ENCODE measurements at places on chromosomes 2 and 18.

DNA sequence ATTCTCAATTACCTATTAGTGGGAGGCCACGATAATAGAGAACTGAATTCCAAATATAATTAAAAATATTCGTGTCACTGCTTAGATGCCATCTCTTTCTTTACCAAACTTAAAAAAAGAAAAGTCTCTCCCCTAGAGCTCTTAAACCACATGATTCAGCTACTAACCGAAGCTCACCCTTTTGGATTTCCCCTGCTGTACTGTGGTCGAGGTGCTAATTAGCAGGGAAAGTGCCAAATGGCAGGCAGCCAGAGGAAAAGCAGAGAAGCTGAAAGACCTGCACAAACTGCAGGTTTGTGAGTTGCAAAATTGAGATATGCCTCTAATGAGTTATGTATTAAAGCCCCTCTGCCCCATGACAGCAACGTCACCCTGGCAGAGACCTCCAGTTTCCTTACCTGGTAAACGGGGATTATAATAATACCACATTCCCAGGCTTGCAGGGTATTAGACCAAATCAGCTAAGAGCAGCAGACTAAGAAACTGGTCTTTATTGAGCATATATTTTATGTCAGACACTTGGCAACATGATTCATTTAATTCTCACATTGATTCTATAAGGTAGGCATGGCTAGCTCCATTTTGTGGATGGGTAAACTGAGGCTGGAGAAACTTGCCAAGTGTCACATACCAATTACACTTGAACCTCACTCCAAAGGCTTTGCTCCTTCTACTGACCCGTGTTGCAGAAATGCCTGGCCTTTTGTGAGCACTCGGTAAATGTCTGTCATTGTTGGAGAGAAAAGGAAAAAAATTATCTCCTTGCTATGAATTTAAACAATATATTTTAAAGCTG lies 259.7 kb downstream of the LPIN1 start:
- no peak for DNase-seq

GRCh38 chr2:8388781-8389180 lies 293.1 kb upstream of the ID2 start:
- no peak for DNase-seq

DNA sequence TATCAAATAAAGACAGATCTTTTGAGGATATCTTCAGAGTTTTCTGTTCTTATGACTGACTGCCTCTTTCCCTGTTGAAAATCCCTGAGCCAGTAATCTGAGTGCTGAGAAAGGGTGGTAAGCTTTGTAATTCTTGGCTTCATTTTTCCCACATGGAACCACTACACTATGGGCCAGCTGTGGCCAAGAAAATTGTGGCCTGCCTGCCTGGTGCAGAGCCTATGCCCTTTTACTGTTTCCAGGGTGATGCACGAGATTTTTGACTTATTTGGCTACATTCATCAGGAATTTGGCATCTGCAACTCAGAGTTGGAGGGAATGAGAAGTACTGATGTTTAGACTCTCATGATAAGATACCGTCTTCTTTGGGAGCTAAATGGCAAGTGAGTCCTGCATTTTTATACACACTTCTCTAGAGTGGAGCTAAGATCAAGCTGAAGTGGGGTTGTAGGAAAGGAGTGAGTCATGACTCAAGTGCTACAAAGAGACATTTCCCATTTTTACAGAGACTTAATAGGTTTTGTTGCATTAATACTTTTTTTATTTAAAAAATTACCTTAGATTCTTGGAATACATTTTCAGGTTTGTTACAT lies 328.2 kb upstream of the CDH7 start:
- no peak for DNase-seq

- no peak for DNase-seq
Measured at GRCh38 chr2:54952425-54952824, 97.8 kb downstream of the RTN4 start.

DNA sequence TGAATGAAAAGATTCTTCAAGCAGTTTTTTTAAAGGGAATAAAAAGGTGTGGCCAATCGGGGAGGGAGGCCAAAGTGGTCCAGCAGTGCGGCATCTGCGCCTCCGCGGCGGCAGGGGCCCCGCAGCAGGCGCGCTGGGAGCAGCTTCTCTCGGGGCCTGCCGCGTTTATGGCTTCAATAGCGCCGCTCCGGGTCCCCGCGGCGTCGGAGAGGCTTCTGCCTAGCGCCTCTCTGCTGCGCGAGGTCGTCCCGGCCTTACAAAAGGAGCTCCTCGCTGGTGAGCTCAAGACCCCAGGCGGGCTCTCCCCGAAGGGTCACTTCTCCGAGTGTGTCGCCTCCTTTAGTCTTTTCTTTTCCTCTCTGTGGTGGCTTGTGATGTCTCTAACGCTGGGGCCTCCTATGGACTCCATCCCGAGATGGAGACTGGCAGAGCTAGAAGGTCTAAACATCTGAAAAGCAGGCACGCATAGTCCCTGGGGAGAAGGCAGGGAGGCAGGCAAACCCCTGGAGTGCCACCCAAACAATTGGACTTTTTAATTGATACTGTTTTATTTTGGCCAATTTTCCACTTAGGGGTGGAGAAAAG lies 67.1 kb downstream of the SUMO1 start:
- DNase-seq: no peak

DNA sequence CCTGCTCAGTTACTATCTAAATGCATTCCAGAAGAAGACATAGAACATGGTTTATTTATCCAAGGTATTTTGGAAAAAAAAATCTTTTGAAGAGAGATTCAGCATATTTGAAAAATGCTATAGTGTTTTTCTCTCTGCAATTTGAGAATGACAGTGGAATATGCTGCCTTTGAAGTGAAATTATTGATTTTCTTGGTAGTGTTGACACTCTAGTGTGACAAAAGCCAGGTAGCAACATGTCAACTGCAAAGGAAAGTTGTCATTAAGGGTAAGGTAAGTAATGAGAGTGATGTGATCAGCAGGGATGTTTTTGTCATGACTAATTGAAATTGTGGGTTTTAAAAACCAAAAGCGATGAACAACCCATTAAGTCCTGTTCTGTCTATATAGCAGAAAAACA lies 1387.1 kb upstream of the TMEFF2 start:
- DNase-seq: no peak

- DNase-seq: no peak
Measured at GRCh38 chr2:127406454-127406853, 11.8 kb upstream of the PROC start.

DNA sequence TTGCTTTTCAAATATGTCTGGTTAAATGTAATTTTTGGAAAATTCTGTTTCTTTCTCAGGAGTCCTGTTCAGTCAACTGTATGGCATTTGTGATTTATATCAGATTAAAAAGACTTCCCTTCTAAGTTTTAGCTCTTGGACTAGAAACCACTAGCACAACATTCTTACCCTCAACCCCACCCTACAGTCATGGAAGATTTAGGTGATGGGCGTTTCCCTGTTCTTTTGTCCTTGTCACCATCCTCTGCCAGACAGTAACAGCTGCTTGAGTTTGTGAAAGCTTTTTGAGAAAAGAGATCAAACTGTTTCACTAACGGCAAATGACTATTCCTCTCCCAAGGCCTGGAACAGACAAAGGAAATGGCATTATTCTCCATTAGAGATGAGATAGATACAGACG lies 31.8 kb downstream of the SERPINB5 start:
- DNase-seq: no peak

DNA sequence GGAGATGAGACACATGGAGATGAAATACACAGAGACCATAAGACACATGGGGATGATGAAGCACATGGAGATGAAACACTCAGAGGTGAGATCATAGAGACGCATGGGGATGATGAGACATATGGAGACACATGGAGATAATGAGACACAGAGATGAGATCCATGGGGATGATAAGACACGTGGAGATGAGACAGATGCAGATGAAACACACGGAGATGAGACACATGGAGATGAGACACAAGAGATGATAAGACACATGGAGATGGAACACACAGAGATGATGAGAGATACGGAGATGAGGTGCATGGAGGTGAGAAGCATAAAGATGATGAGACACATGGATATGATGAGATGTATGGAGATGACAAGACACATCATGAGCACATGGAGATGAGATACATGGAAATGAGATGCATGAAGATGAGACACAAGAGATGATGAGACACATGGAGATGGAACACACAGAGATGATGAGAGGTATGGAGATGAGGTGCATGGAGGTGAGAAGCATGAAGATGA lies 276.7 kb downstream of the MYT1L start:
- no peak for DNase-seq

DNA sequence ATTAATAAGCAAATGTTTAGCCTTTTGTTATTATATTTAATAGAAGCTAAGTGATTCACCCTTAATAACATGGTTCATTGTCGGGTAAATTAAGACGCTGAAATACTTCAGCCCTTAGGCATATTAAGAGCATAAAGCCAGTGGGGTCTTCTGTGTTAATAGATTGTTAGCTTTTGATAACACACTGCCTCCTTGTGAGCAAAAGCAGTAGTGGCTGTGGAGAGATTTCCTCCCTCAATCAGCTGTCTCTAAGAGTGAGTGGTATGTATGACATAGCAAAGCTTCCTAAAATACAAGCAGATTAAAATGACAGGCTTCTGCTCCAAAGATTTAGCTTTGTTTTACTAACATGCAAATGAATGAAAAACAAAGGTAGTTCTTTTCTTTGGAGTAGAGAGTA lies 143.7 kb upstream of the SYT4 start:
- DNase-seq: no peak

DNA sequence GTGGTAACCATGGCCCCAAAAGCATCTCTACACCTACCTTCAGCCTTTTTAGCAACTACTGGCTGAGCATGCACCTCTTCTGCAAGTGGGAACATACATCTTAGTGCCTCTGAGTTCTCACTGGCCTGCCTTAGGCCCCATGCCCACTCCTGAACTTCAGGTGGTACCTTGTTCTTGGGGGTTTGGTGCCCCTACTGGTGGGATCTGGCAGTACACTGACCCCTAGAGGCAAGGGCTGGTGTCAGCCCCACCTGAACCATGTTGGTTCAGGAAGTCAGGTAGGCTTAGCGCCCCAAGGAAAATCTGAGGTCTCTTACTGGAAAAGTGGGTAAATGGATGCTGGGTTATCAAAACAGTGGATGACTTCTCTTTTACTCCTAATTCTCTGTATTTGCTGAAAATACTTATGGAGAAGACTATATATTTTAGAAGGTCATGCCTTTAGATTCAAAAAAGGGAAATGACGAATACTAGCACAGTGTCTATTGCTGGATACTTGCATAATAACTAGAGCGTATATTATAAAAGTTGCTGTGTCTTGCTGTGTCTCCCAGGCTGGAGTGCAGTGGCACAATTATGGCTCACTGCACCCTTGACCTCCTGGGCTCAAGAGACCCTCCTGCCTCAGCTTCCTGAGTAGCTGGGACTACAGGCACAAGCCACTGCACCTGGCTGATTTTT lies 84.6 kb downstream of the RAB31 start:
- DNase-seq: no peak

DNA sequence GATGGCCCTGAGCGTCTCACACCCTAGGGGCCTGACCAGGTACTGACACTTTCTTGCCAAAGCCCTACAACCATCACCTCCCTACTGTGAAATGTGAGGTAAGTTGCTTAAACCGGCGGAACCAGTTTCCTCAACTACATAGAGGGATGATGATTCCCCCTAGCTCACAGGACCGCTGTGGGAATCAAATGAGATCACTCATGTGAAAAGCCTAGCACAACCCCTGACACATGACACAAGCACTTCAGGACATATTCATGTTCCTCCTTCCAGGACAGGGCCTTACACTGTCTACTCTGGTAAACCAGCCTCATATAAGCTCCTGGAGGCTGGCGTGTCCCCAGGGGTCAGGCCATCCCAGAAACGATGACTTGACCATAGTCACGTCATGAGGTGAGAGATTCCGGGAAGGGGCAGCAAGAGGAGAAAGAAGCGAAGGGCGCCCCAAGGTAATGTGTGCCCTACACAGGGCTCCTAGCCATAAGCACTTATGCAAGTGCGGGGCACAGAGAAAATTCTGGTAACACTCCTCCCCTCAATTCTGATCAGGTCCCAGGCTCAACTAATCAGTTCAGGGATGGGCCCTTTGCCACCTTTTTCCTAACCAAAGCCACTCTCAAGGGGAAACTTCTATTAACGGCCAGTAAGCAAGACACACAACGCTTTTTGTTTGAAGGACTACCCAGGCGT lies 49.5 kb downstream of the C2orf42 start:
- DNase-seq: no peak

DNA sequence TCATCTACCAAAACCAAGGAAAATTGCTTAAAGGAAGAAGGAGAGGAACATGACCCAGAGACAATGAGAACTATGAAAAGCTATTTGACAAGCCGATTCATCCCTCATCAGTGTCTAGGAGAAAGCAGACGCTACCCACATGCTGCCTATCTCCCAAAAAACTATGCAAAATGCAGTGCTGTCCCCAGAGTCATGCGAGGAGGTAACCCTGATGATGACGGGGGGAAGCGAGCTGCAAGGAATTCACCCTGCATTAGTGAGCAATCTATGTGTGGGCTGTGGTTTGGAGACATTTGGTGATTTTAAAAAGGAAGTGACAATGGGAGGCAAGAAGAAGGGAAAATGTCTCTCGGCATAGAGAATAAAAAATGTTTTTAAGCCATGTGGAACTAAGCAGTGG lies 472.7 kb downstream of the CMPK2 start:
- DNase-seq: no peak

DNA sequence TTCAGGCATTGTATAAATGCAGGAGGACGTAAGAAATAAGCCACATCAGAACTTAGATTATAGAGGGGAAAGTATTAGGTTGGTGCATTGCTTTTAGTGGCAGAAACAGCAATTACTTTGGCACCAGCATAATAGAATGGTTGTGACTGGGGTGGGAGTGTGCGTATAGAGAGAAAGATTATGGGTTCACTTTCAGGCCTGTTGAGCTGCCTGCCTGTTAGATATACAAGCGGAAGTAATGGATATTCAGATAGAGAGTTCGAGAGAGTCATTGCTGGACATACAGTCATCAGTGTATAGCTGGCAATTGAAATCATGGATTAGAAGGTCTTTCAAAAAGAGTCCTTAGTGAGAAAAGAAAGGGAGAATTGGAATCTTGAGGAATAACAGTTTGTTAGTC lies 139.2 kb upstream of the MYO3B start:
- DNase-seq: no peak

DNA sequence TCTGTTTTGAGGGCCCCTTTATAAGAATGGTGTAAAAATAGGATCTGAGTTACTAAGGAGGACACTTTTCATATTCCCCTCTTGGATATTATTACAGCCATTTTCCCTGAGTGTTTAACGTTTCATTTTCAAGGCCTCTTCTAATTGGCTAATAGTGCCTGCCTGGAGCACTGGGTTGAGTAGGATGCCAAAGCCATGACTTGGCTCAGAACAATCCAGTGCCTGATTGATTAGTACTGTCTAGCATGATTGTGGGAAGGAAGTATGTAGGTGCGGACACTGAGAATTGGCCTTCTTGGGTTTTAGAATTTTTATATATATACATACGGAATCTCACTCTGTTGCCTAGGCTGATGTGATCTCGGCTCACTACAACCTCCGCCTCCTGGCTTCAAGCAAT lies 66.1 kb downstream of the NAB1 start:
- no peak for DNase-seq

GRCh38 chr18:13448335-13448795 lies 229.8 kb downstream of the LDLRAD4 start:
- no peak for DNase-seq

GRCh38 chr2:217916504-217917254 lies 86.1 kb downstream of the TNS1 start:
- no peak for DNase-seq

Data from brain pericyte (primary cell).